ENCODE measurements at places on chromosomes 12 and 14. TPM values are rescaled to one million over a fixed set of nuclear protein-coding genes. Genes with fewer than 3 reads are reported as not detected.

The OTOGL gene
- total RNA-seq = 0.19 TPM

The RDH16 gene
- total RNA-seq = 0.12 TPM

The CCDC175 gene
- total RNA-seq = not detected

The TAS2R9 gene
- total RNA-seq = not detected

The KRT6C gene
- total RNA-seq = not detected

The FSCB gene
- total RNA-seq = not detected

The SERPINA12 gene
- total RNA-seq = not detected

The TMEM119 gene
- 1.3 TPM for total RNA-seq

The BDKRB2 gene
- 7.3 TPM for total RNA-seq

The DLGAP5 gene
- 0.52 TPM for total RNA-seq

The MIPOL1 gene
- 4.8 TPM for total RNA-seq

The KLRG1 gene
- total RNA-seq = 0.38 TPM

The CRACR2A gene
- 6.5 TPM for total RNA-seq

The NRL gene
- total RNA-seq = 1.2 TPM

The IRAK3 gene
- 3.2 TPM for total RNA-seq

The ARHGAP9 gene
- total RNA-seq = 3.6 TPM

The GZMB gene
- total RNA-seq = 0.62 TPM

The ANKLE2 gene
- total RNA-seq = 20.9 TPM

The GDF3 gene
- total RNA-seq = not detected

The RFX4 gene
- 0.24 TPM for total RNA-seq

The SERPINA5 gene
- total RNA-seq = 130 TPM

The APOF gene
- not detected for total RNA-seq

The CLEC1A gene
- total RNA-seq = 0.79 TPM

The B4GALNT1 gene
- total RNA-seq = 0.47 TPM

The APPL2 gene
- 26.9 TPM for total RNA-seq

The LMO3 gene
- total RNA-seq = 36.3 TPM

The TBX5 gene
- total RNA-seq = not detected

The SRRM4 gene
- total RNA-seq = not detected

The HCAR2 gene
- total RNA-seq = not detected

The TMPRSS12 gene
- total RNA-seq = not detected

The PITPNM2 gene
- total RNA-seq = 4.4 TPM

Data from pancreas (tissue), 10 donors.